ENCODE measurements at places on chromosomes 16 and 17. TPM values are rescaled to one million over a fixed set of nuclear protein-coding genes. Genes with fewer than 3 reads are reported as not detected.

EPN3 gene
- 11.5 TPM for polyA plus RNA-seq

MRPL45 gene
- polyA plus RNA-seq = 25.8 TPM

RAB34 gene
- polyA plus RNA-seq = 185 TPM

CCL8 gene
- not detected for polyA plus RNA-seq

SP2 gene
- 6.7 TPM for polyA plus RNA-seq

RABEP2 gene
- polyA plus RNA-seq = 25.9 TPM

IGSF6 gene
- polyA plus RNA-seq = 0.35 TPM

KCNH6 gene
- not detected for polyA plus RNA-seq

PRSS27 gene
- polyA plus RNA-seq = 4.8 TPM

DNA sequence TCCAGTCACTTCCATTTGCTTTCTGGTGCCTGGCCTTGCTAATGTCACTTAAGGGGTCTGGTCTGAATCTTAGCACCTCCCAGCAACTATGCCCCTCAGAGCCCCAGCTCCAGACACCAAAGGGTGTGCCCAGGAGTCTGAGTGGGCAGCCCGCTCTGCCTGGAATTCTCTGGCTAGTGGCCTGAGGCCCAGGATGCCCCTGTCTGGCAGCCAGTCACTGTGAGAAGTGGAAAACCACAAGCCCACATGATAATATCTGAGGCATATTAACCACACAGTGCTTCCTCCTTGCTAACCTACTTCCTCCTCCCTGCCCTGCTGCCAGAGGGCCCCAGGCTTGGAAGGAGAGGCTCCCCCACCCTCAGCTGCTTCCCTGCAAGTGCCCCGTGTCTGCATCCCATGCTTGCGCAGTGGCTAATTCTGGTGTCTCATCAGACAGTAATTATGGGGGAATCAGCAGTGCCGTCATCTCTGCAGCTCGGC, 14.0 kb downstream of the SRCIN1 start:
- DNase-seq = no peak
- H3K4me3 ChIP-seq = no peak overlapping the region
- H3K27me3 ChIP-seq = peaks cover 3% of the 10 kb centered on the region
- H3K27ac ChIP-seq = no peak overlapping the region
- H3K36me3 ChIP-seq = no peaks in the 10 kb centered on the region

GRCh38 chr17:20273741-20274500, 193.4 kb downstream of the LGALS9B start:
- no peak overlapping the region for H3K27ac ChIP-seq
- H3K4me3 ChIP-seq = no peak overlapping the region
- DNase-seq = no peak
- no peaks in the 10 kb centered on the region for H3K27me3 ChIP-seq

GRCh38 chr16:47990676-47991075, 165.1 kb downstream of the ABCC12 start:
- no peaks in the 10 kb centered on the region for H3K27me3 ChIP-seq
- no peaks in the 10 kb centered on the region for H3K4me1 ChIP-seq
- H3K27ac ChIP-seq = no peak overlapping the region
- no peak for DNase-seq
- no peaks in the 10 kb centered on the region for H3K36me3 ChIP-seq

DNA sequence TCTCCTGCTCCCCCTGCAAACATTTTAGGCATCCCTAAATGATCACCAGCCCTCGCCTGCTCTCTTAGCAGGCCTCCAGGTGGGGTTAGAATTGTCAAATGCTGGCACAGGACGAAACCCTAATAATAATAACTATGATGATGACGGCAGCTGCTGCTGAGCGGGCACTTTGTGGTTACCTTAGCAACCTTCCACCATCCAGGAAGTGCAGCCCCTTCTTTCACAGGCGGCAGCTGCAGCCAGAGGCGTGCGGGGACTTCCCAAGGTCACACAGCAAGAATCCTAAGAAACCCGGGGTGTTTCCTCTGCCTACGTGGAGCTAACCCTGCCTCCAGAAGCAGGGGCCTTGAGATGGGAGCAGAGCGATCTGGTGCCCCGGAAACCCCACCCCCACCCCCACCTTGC, 22.4 kb upstream of the EIF1 start:
- DNase-seq = peak; percentile 75
- H3K4me3 ChIP-seq = peak overlapping the region; percentile 25
- no peaks in the 10 kb centered on the region for H3K27me3 ChIP-seq
- peak overlapping the region; percentile 94 for H3K27ac ChIP-seq
- peaks cover 19% of the 10 kb centered on the region for H3K4me1 ChIP-seq
- H3K36me3 ChIP-seq = no peaks in the 10 kb centered on the region

DNA sequence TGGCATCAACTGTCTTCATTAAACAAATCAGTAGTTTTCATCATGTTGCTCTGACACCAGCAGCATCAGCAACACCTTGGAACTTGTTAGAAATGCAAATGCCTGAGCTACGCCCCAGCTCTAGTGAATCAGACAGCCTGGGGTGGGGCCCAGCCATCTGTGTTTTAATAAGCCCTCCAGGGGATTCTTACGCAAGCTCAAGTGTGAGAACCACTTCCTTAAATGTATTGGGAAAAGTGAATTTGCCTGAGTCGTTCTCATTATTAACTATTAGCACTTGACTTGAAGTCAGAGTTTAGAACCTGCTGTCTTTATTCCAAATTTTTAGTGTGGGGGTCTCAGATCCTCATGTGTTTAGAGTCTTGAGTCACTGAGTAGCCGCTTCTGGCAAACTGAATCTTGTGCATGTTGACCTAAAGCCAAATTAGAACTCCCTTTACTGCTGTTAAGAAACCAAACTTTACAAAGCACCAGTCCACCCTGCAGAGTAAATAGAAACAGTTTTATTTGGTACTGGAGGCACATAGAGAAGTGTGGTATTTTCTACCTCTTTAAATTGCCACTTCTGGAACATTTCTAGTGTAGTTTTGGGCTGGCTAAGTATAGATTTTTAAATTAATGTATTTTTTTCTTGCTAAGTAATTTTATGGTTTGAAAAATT, 137.4 kb upstream of the COX10 start:
- DNase-seq = no peak
- no peaks in the 10 kb centered on the region for H3K27me3 ChIP-seq
- H3K4me1 ChIP-seq = peaks cover 4% of the 10 kb centered on the region
- H3K4me3 ChIP-seq = no peak overlapping the region
- H3K36me3 ChIP-seq = no peaks in the 10 kb centered on the region

- no peaks in the 10 kb centered on the region for H3K36me3 ChIP-seq
- peak overlapping the region; percentile 96 for H3K4me3 ChIP-seq
- peaks cover 7% of the 10 kb centered on the region for H3K4me1 ChIP-seq
- peak overlapping the region; percentile 80 for H3K27ac ChIP-seq
- H3K27me3 ChIP-seq = no peaks in the 10 kb centered on the region
Observed at GRCh38 chr16:1413684-1414531, 596 bp downstream of the UNKL start.

DNA sequence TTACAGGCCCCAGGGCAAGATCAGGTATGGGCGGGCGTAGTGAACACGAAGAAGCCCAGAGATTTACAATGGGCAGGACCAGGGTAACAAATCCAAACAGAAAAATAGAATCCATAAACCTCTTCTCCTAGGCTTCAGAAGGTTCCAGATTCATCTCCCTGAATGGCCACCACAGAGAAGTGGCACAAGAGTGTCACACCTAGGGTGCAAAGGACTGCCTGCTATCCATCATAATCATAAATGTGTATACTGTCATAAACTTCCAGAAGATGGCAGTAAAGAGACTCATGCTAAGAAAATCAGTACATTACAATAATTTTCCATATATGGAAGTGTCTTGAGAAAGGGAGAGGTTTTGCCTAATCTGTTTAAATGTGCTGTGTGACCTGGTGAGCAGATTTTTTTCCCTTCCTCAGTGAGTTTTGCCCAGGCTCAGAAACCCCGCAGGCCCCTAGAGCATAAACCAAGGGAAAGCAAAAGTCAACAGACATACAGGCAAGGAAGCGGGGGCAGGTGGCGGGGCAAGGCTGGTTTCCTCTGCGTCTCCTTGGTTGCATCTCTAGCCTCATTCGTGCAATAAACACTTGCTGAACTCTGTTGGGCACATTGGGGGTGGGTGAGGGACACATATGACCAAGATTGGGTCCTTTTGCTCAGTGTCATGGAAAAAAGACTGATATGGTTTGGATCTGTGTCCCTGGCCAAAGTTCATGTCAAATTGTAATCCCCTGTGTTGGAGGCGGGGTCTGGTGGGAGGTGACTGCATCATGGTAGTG, 92.0 kb upstream of the CDH5 start:
- H3K4me1 ChIP-seq = peaks cover 4% of the 10 kb centered on the region
- peak; percentile 41 for DNase-seq
- no peaks in the 10 kb centered on the region for H3K27me3 ChIP-seq
- no peak overlapping the region for H3K27ac ChIP-seq
- H3K4me3 ChIP-seq = no peak overlapping the region

DNA sequence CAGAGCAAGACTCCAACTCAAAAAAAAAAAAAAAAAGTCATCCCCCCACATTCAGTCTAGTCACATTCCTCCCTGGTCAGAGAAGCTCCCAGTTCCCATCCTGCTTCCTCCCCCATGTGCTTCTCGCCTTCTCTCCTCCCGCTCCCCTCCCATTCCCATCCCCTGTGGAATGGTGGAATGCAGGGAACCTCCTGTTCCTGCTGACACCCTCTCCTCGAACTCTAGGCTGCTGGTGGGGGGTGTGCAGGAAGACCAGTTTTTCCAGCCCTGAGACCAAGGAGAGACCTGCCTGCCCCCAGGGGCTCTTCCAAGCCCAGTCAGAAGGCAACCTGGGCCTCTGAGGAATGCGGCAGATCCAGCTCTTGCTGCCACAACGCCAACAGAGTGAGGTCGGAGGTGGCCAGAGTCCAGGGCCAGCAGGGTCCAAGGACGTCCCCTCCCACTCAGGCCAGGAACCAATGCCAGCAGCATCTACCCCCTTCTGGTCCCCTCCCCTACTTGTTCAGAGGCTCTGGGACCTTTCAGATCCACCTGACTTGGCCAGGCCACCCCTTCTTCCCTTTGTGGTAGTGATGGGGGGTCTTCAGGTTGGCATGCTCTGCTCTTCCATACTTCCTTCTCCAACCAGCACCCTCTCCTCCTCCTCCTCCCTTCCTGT, 39.3 kb upstream of the TAC4 start:
- H3K27me3 ChIP-seq = peaks cover 7% of the 10 kb centered on the region
- peak overlapping the region; percentile 63 for H3K27ac ChIP-seq
- no peak overlapping the region for H3K4me3 ChIP-seq
- peaks cover 25% of the 10 kb centered on the region for H3K4me1 ChIP-seq
- no peaks in the 10 kb centered on the region for H3K36me3 ChIP-seq
- DNase-seq = peak; percentile 76

DNA sequence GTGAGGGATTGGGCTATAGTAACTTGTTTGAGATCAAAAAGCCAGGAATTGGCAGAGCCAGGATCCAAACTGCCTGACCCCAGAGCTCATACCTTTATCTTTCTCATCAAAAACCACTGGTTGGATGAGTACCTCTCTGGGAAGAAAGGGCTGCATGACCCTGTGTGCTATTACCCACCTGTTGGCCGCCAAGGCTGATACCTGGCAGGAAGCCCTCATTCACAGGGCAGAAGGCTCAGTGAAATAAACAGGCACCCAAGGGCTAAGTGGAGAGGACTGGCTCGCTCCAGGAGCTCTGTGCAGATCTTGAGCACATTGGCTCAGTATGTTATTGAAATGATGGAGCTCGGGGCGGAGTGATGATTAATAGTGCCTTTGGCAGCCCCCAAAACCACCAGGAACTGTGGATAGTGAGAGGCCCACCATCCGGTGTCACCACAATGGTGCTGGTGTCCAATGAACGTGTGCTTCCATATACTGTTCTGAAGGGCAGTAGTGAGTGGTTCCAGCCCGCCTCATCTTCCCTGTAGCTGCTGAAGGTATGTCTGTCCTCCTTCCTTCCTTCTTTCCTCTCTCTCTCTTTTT, 197.6 kb downstream of the MSI2 start:
- no peak for DNase-seq
- no peak overlapping the region for H3K4me3 ChIP-seq
- no peaks in the 10 kb centered on the region for H3K27me3 ChIP-seq
- no peaks in the 10 kb centered on the region for H3K4me1 ChIP-seq
- H3K27ac ChIP-seq = no peak overlapping the region

GRCh38 chr17:72822358-72823023, 270.0 kb downstream of the SLC39A11 start:
- H3K36me3 ChIP-seq = no peaks in the 10 kb centered on the region
- H3K27me3 ChIP-seq = no peaks in the 10 kb centered on the region
- H3K27ac ChIP-seq = peak overlapping the region; percentile 75
- no peak overlapping the region for H3K4me3 ChIP-seq
- no peaks in the 10 kb centered on the region for H3K4me1 ChIP-seq
- peak; percentile 71 for DNase-seq

DNA sequence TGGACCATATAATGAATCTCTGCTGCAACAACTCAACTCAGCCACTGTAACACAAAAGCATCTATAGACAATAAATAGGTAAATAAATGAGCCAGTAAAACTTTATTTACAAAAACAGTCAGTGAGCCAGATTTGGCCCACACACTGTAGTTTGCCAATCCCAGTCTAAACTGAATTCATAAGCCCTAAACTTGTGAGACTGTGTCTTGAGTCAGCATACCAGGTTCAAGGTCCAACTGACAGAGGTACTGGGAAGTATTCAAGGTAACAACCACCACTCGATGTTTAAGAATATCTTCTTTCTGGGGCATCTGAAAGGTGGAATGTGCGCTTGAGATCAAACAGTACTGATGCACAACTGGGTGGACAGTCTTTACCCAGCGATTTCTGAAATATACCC, 94.2 kb downstream of the HELZ start:
- H3K27me3 ChIP-seq = no peaks in the 10 kb centered on the region
- no peak overlapping the region for H3K4me3 ChIP-seq
- H3K36me3 ChIP-seq = no peaks in the 10 kb centered on the region

- DNase-seq = no peak
- H3K36me3 ChIP-seq = no peaks in the 10 kb centered on the region
- H3K27ac ChIP-seq = no peak overlapping the region
Observed at GRCh38 chr16:10280262-10281170, 98.3 kb upstream of the GRIN2A start.

DNA sequence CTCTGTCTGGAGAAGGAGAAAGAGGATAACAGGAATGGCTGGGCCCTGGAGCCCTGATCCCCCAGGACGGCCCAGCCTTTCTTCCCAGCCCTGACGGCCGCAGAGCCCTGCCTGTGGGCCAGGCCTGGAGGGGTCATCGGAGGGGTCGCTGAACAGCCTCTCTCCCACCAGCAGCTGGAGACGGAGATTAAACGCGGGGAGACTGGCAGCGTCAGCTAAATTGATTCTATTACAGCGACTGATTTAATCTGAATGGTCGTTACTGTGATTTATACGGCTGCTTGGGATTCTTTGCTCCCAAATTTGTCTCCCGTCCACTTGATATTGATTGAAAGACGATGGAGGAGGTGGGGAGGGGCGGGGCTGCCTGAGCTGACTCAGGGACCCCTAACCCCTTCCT, 7.1 kb upstream of the CDH15 start:
- H3K36me3 ChIP-seq = no peaks in the 10 kb centered on the region
- H3K27ac ChIP-seq = no peak overlapping the region
- H3K4me3 ChIP-seq = no peak overlapping the region

GRCh38 chr17:4516735-4517134, 18.1 kb downstream of the SPNS2 start:
- H3K27me3 ChIP-seq = no peaks in the 10 kb centered on the region
- no peak overlapping the region for H3K4me3 ChIP-seq
- peak overlapping the region; percentile 74 for H3K27ac ChIP-seq
- H3K36me3 ChIP-seq = no peaks in the 10 kb centered on the region
- no peak for DNase-seq
- peaks cover 44% of the 10 kb centered on the region for H3K4me1 ChIP-seq

- H3K36me3 ChIP-seq = no peaks in the 10 kb centered on the region
- no peak overlapping the region for H3K27ac ChIP-seq
- H3K27me3 ChIP-seq = no peaks in the 10 kb centered on the region
- H3K4me3 ChIP-seq = no peak overlapping the region
Observed at GRCh38 chr16:82580298-82580890, 46.4 kb upstream of the CDH13 start.

- DNase-seq = no peak
- H3K4me1 ChIP-seq = no peaks in the 10 kb centered on the region
- no peak overlapping the region for H3K4me3 ChIP-seq
- peaks cover 3% of the 10 kb centered on the region for H3K36me3 ChIP-seq
- H3K27me3 ChIP-seq = no peaks in the 10 kb centered on the region
- no peak overlapping the region for H3K27ac ChIP-seq
Observed at GRCh38 chr16:18834864-18835263, 33.5 kb upstream of the ARL6IP1 start.

Measured in hepatocyte (in vitro differentiated cells).